ENCODE measurements at places on chromosomes 4 and X.
A peak's percentile ranks its signal among the peaks of the same experiment; 100 is the strongest.

GRCh38 chr4:10760086-10760485, 75.5 kb upstream of the CLNK start:
- no peaks in the 10 kb centered on the region for H3K36me3 ChIP-seq
- H3K4me3 ChIP-seq: no peak overlapping the region
- H3K27me3 ChIP-seq: no peaks in the 10 kb centered on the region
- no peak for DNase-seq
- H3K27ac ChIP-seq: no peak overlapping the region
- H3K4me1 ChIP-seq: no peaks in the 10 kb centered on the region

- no peak overlapping the region for H3K4me3 ChIP-seq
- H3K4me1 ChIP-seq: no peaks in the 10 kb centered on the region
- no peak for DNase-seq
- H3K27me3 ChIP-seq: no peaks in the 10 kb centered on the region
Observed at GRCh38 chr4:110854021-110854678, 231.3 kb upstream of the PITX2 start.

GRCh38 chrX:2521927-2522386, 21.2 kb upstream of the DHRSX start:
- H3K4me3 ChIP-seq: no peak overlapping the region
- no peaks in the 10 kb centered on the region for H3K27me3 ChIP-seq
- no peak overlapping the region for H3K27ac ChIP-seq
- no peak for DNase-seq
- no peaks in the 10 kb centered on the region for H3K4me1 ChIP-seq

DNA sequence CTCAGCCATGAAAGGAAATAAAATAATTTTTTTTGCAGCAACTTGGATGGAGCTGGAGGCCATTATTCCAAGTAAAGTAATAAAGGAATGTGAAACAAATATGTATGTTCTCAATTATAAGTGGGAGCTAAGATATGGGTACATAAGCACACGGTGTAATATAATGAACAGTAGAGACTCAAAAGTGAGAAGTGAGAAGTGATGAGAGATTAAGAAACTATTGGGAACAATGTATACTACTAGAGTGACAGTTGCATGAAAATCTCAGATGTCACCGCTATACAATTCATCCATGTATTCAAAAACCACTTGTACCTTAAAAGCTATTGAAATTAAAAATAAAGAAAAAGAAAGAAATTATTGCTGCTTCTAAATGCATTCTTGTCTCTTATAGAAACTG, 182.9 kb upstream of the TACR3 start:
- H3K27me3 ChIP-seq: no peaks in the 10 kb centered on the region
- no peak for DNase-seq
- no peaks in the 10 kb centered on the region for H3K36me3 ChIP-seq
- H3K4me3 ChIP-seq: no peak overlapping the region
- no peak overlapping the region for H3K27ac ChIP-seq

- H3K27ac ChIP-seq: no peak overlapping the region
- no peak for DNase-seq
- no peaks in the 10 kb centered on the region for H3K27me3 ChIP-seq
- H3K4me1 ChIP-seq: no peaks in the 10 kb centered on the region
Observed at GRCh38 chrX:71321731-71322130, 20.2 kb downstream of the ITGB1BP2 start.

- no peaks in the 10 kb centered on the region for H3K4me1 ChIP-seq
- no peak overlapping the region for H3K27ac ChIP-seq
- H3K27me3 ChIP-seq: peaks cover 9% of the 10 kb centered on the region
- DNase-seq: no peak
Observed at GRCh38 chr4:47251348-47252135, 212.0 kb downstream of the COMMD8 start.

DNA sequence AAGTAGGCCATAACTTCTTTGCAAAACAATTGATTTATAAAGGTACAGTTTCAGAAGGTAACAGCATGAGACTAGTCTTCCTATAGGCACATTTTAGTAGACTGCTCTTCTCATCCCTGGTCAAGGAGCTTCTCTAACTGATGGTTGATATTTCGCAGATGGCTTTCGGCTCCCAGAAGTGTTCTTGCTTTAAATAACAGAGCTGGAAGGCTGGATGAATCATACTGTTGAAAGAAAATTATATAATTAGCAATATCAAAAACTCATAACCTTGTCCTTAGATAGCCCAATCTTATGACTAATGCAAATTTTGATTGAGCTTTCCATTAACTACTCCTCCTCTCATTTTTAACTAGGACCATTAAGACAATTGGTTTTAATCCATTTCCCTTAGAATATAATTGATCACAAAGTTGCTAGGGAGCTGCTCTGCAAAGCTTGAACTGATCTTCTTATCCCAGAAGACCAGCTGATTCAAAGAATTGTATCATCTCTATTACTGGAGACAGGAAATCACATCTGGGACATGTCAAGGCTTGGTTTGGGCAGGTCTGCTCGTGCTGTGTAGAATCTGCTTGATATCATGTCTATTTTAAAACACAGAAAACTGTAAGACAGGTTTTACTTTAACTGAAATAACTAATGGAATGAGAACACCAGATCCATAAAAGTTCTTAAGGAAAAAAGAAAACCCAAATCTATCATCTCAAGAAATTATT, 38.6 kb downstream of the CENPU start:
- H3K27ac ChIP-seq: no peak overlapping the region
- no peak overlapping the region for H3K4me3 ChIP-seq
- no peaks in the 10 kb centered on the region for H3K4me1 ChIP-seq
- peaks cover 24% of the 10 kb centered on the region for H3K36me3 ChIP-seq
- no peak for DNase-seq

DNA sequence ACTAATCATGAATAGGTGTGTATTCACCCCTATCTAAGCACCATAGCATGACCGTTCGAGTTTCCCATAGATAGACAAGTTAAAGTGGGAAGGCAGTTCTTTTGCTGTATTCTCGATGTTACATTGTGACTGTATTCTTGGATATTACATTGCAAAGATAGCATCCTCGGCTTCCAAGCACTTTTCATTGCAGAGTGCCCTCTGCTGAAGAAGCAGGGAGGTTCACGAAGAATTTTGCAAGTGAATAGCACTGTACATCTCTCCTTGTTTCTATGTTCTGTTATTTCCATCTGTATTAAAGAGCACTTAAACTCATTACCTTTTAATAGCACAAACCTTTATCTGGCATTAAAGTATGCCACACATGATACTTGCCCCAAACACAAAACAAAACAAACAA, 426.7 kb upstream of the ARX start:
- no peak overlapping the region for H3K27ac ChIP-seq
- H3K4me3 ChIP-seq: no peak overlapping the region
- H3K27me3 ChIP-seq: no peaks in the 10 kb centered on the region
- H3K36me3 ChIP-seq: no peaks in the 10 kb centered on the region
- H3K4me1 ChIP-seq: no peaks in the 10 kb centered on the region

- no peak for DNase-seq
- no peaks in the 10 kb centered on the region for H3K4me1 ChIP-seq
- H3K36me3 ChIP-seq: no peaks in the 10 kb centered on the region
- no peak overlapping the region for H3K4me3 ChIP-seq
Observed at GRCh38 chrX:3728454-3728853, 15.0 kb upstream of the PRKX start.

DNA sequence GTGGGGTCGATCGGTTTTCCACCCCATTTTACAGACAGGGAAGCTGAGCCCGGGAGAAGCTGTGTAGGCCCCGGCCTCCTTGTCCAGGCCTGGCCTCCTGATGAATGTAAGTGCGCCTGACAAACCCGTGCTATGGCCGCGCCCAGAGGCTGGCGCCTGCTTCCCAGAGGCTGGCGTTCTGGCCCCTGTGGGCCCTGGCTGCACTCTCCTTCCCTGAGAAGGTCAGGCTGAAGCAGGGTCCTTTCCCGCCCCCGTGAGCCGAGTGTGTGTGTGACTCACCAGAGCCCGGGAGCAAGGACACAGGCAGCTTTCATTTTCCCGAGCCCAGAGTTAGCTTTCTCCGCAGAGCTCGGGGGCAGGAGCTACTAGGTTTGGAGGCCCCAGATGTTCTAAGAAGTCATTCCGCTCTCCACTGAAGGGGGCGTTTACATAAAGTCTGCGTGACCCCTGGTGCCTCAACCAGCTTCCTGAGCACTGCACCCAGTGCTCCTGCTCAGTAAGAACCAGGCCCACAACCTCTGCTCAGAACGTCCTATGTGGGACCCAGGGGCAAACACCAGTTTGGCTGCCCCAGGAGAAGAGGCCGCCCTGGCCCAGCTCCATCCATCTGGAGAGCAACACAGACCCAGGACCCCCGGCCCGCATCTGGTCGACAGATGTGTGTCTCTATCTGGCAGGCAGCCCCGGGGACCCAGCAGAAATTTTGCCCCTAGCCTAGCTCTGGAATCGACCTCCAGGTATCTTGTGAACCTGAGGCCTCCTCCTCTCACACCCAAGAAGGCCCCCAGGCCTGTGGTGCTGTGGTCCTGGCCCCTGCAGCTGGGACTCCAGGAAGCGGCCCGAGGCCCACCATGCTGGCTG, 13.6 kb downstream of the UVSSA start:
- no peak for DNase-seq
- H3K36me3 ChIP-seq: peaks cover 32% of the 10 kb centered on the region
- no peaks in the 10 kb centered on the region for H3K27me3 ChIP-seq
- H3K4me3 ChIP-seq: no peak overlapping the region

DNA sequence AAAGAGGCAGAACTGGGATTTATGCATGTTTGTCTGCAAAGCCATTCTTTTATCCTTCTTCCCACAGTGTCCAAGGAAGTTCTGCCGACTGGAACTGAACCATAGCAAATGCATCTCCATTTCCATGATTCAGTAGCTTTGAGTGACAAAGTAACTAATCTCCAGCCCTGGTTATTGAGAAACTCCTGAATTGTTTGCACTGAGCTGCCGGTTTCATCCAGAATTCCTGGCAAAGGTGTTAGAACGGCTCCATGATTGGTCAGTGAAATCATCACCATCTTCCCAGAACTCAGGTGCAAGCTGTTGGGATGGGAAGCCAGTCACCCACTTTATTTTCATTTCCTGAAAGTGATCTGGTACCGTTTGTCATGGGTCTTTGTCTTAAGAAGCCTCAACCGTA, 47.0 kb upstream of the SLC34A2 start:
- no peaks in the 10 kb centered on the region for H3K4me1 ChIP-seq
- no peaks in the 10 kb centered on the region for H3K27me3 ChIP-seq
- no peak overlapping the region for H3K4me3 ChIP-seq
- no peak for DNase-seq

DNA sequence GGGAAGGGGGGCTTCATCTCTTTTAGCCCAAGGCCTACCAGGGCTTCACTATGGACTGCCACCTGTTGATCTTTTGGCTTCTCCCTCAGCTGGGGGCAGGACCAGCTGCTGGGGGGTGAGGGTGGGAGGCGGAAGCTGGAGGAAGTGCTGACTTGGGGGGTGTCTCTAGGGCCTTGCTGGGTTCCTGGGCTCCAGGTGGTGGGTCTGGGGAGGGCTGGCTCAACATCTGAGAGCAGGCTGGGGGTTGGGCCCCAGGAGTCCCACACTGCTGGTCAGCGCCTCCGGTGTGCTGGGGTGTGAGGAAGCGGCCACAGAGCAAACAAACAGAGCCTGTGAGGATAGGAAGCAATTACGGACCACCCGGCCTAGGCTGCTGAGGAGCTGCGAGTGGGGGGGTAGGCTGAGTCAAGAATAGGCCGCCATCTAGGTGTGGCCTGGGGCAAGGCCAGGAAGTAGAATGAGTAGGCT, 85.7 kb downstream of the EFNB1 start:
- no peak overlapping the region for H3K27ac ChIP-seq
- H3K36me3 ChIP-seq: no peaks in the 10 kb centered on the region
- H3K4me3 ChIP-seq: no peak overlapping the region
- H3K27me3 ChIP-seq: no peaks in the 10 kb centered on the region
- H3K4me1 ChIP-seq: no peaks in the 10 kb centered on the region

GRCh38 chrX:97616883-97617530, 733.3 kb downstream of the RPA4 start:
- H3K4me3 ChIP-seq: no peak overlapping the region
- H3K4me1 ChIP-seq: no peaks in the 10 kb centered on the region
- H3K36me3 ChIP-seq: no peaks in the 10 kb centered on the region

- H3K4me1 ChIP-seq: no peaks in the 10 kb centered on the region
- H3K36me3 ChIP-seq: no peaks in the 10 kb centered on the region
- H3K27ac ChIP-seq: no peak overlapping the region
- DNase-seq: no peak
- no peak overlapping the region for H3K4me3 ChIP-seq
Observed at GRCh38 chrX:133516686-133517085, 101.4 kb upstream of the GPC4 start.

DNA sequence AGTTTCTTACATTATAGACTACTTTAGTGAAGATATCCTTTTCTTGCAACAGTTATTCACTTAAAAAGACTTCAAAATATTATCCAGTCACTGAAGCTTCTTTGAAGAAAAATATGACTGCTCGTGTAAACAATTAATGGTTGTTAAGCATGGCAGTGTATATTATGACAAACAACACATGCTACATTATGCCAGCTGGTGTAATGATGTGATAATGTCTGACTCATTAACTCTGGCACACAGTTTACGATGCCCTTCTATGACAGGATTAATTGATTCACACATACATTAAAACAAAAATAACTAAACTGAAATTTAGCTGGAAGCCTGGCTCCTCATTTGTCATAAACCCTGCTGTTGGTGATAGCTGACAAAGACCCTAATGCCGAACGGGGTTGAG, 22.4 kb downstream of the GK2 start:
- no peaks in the 10 kb centered on the region for H3K36me3 ChIP-seq
- no peaks in the 10 kb centered on the region for H3K27me3 ChIP-seq
- H3K4me3 ChIP-seq: no peak overlapping the region

GRCh38 chr4:105587841-105588240, 35.4 kb downstream of the ARHGEF38 start:
- H3K27me3 ChIP-seq: no peaks in the 10 kb centered on the region
- DNase-seq: no peak
- no peaks in the 10 kb centered on the region for H3K4me1 ChIP-seq
- H3K4me3 ChIP-seq: no peak overlapping the region

- DNase-seq: no peak
- H3K4me1 ChIP-seq: no peaks in the 10 kb centered on the region
- no peak overlapping the region for H3K27ac ChIP-seq
- H3K27me3 ChIP-seq: no peaks in the 10 kb centered on the region
- peaks cover 83% of the 10 kb centered on the region for H3K36me3 ChIP-seq
Observed at GRCh38 chr4:118703118-118703517, 17.9 kb downstream of the METTL14 start.

GRCh38 chrX:17656035-17656418, 81.3 kb upstream of the SCML1 start:
- H3K36me3 ChIP-seq: no peaks in the 10 kb centered on the region
- no peaks in the 10 kb centered on the region for H3K27me3 ChIP-seq
- peak overlapping the region; percentile 53 for H3K4me3 ChIP-seq
- no peak for DNase-seq
- H3K27ac ChIP-seq: no peak overlapping the region

DNA sequence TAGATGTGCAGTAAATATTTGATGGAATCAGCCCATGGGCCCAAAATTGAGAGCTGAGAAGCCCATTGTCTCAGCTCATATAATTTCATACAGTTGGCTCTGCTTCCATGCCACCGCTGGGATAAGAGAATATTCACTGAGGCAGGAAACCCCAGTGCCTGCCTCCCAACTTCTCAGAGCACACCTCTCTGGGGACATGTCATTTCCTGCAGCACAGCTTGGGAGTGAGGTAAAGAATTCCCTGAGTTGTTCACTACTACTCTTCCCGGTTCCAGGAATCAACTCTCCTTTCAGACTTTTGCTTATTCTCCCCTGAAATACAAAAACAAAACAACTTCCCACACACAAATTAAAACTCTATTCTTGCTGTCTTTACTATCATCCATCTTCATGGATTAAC, 389.3 kb downstream of the MAPK10 start:
- H3K4me3 ChIP-seq: no peak overlapping the region
- DNase-seq: no peak
- no peak overlapping the region for H3K27ac ChIP-seq
- H3K4me1 ChIP-seq: no peaks in the 10 kb centered on the region
- H3K36me3 ChIP-seq: no peaks in the 10 kb centered on the region

GRCh38 chr4:186404562-186405134, 138.7 kb downstream of the F11 start:
- no peak overlapping the region for H3K4me3 ChIP-seq
- H3K27me3 ChIP-seq: no peaks in the 10 kb centered on the region
- no peak for DNase-seq
- H3K36me3 ChIP-seq: no peaks in the 10 kb centered on the region
- H3K27ac ChIP-seq: no peak overlapping the region

Measured in CD4-positive, alpha-beta T cell (primary cell).